Activated CD8-positive, alpha-beta T cell treated with anti-CD3 and anti-CD28 coated beads for 36 hours (primary cell): ENCODE measurements at places on chromosomes 6 and 20. TPM values are rescaled to one million over a fixed set of nuclear protein-coding genes. Genes with fewer than 3 reads are reported as not detected.

Gene GPR63
- 0.92 TPM for total RNA-seq

Gene TNXB
- 1.8 TPM for total RNA-seq

Gene PTGIS
- 1.6 TPM for total RNA-seq

Gene ZBTB24
- 11.8 TPM for total RNA-seq

Gene DNAH8
- total RNA-seq: not detected

Gene MRPS10
- total RNA-seq: 38.9 TPM

Gene PNPLA1
- not detected for total RNA-seq

Gene ADTRP
- 20.0 TPM for total RNA-seq

Gene GSTA2
- not detected for total RNA-seq

Gene BANF2
- not detected for total RNA-seq

Gene LRFN2
- not detected for total RNA-seq

Gene TXNDC5
- 51.0 TPM for total RNA-seq

Gene TMEM200A
- total RNA-seq: 0.20 TPM

Gene TRIM40
- total RNA-seq: not detected

Gene PDE10A
- not detected for total RNA-seq

Gene ACOT13
- 33.6 TPM for total RNA-seq

Gene TFEB
- total RNA-seq: 14.6 TPM

Gene ZNF165
- 3.5 TPM for total RNA-seq

Gene SLC22A23
- total RNA-seq: 0.34 TPM

Gene CLVS2
- not detected for total RNA-seq

Gene RIMS4
- total RNA-seq: not detected

Gene TRERF1
- total RNA-seq: 6.9 TPM

Gene HMGN3
- total RNA-seq: 49.4 TPM

Gene CLIC5
- total RNA-seq: 1.1 TPM

Gene SAPCD1
- 13.6 TPM for total RNA-seq

Gene NDUFAF4
- total RNA-seq: 62.5 TPM

Gene SLC22A2
- not detected for total RNA-seq

Gene NKX2-2
- not detected for total RNA-seq

Gene C2
- total RNA-seq: 1.4 TPM

Gene TNNC2
- total RNA-seq: not detected

Gene HLA-DPB1
- total RNA-seq: 12.3 TPM

Gene TXLNB
- total RNA-seq: 0.22 TPM

Gene SLA2
- 51.5 TPM for total RNA-seq

Gene SEMG1
- not detected for total RNA-seq

Gene DDX27
- 45.9 TPM for total RNA-seq

Gene KIAA1755
- not detected for total RNA-seq

Gene POPDC3
- not detected for total RNA-seq

Gene CCN5
- not detected for total RNA-seq
